ENCODE measurements at places on chromosomes 12 and 14. TPM values are rescaled to one million over a fixed set of nuclear protein-coding genes. Genes with fewer than 3 reads are reported as not detected.

- no peak overlapping the region for H3K4me3 ChIP-seq
- no peaks in the 10 kb centered on the region for H3K36me3 ChIP-seq
- no peak overlapping the region for H3K27ac ChIP-seq
- no peaks in the 10 kb centered on the region for H3K27me3 ChIP-seq
- no peaks in the 10 kb centered on the region for H3K4me1 ChIP-seq
- DNase-seq = no peak
Measured at GRCh38 chr12:13085968-13086686, 17.3 kb downstream of the GSG1 start.

DNA sequence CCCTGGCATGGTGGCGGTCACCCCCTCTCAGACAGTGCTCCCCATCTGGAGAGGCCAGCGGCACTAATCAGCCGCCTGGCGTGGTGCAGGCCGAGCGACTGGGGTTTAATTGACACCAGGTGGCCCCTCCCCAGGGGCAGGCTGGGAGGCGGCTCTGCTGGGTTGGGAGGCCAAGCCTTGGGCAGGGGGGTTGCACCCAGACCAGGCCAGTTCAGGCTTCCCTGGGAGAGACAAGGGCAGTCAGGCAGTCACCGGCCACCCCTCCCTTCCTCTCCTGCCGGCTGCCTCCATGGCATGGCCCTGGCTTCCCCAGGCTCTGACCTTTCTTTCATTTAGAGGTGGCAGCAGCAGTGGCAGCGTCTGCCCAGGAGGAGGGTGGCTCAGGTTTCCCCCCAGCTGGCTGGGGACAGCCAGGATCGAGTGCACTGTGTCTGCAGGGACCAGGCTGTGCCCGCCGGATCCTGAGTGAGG lies 78.1 kb upstream of the NOS1 start:
- H3K4me3 ChIP-seq = no peak overlapping the region
- H3K27me3 ChIP-seq = no peaks in the 10 kb centered on the region
- no peak overlapping the region for H3K27ac ChIP-seq
- no peak for DNase-seq
- no peaks in the 10 kb centered on the region for H3K4me1 ChIP-seq

Gene KTN1
- total RNA-seq = 55.8 TPM

DNA sequence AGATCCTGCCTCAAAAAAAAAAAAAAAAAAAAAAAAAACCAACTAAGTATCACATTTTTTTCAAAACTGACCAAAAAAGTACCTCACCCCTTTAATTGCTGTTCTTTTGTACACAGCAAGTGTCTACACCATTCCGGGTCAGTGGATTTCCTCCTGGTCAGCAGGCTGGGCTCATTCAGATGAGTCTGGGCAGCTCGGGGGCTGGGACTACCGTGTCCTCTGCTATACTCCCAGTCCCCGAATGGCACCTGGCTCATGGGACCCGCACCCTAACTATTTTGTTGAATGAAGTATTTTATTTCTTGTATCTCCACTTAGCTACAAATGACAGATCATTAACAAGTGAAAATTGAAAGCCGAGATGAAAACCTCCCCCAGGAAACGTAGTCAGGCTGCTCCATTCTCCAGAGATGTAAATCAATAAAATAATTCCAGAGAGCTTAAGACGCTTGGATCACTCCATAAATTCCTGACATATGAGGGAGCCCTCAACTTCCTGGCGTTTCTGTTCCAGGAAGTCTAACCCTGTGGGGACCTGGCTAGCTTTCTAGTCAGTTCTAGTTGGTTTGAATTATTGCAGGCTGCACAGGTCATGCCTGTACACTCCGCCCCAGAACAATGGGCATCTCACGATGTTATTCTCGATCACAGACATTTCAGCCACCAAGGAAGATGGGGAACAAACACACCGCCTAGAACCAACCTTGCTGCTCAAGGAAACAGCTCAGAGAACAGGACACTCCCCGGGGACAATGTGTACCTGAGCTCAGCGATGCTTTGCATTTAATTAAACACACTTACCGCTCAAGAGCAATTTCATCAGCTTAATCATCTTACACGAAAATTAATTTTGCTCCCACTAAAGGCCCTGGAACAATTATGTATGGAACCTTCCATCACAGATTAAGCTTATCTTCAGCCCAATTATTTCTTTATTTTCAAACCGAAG lies 76.3 kb downstream of the RIMBP2 start:
- no peak for DNase-seq
- H3K36me3 ChIP-seq = no peaks in the 10 kb centered on the region
- no peak overlapping the region for H3K4me3 ChIP-seq
- H3K27ac ChIP-seq = no peak overlapping the region
- no peaks in the 10 kb centered on the region for H3K4me1 ChIP-seq

- H3K4me1 ChIP-seq = no peaks in the 10 kb centered on the region
- H3K27ac ChIP-seq = no peak overlapping the region
- no peak overlapping the region for H3K4me3 ChIP-seq
- DNase-seq = no peak
- no peaks in the 10 kb centered on the region for H3K27me3 ChIP-seq
Measured at GRCh38 chr12:84033162-84033561, 879.4 kb downstream of the SLC6A15 start.

GRCh38 chr12:48936379-48936979 lies 11.2 kb upstream of the FKBP11 start:
- no peak overlapping the region for H3K4me3 ChIP-seq
- H3K36me3 ChIP-seq = peaks cover 12% of the 10 kb centered on the region
- peaks cover 1% of the 10 kb centered on the region for H3K4me1 ChIP-seq
- DNase-seq = peak; percentile 69
- H3K27ac ChIP-seq = no peak overlapping the region
- H3K27me3 ChIP-seq = no peaks in the 10 kb centered on the region

DNA sequence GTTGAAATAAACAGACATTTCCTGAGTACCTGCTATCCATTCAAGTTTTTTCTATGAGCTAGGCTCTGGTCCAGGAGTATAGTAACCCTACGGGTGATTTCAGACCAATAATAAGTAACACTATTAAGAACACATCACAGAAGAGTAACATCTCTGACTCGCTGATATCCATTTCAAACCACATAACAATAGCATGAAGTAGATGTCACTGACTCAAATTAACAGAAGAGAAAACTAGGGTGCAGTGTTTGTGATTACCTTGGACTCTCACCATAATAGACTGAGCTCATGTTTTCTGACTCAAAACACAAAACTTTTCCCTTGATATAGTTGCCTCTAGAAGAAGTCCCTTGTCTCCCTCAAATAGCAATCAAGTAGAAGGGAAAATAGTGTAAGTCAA lies 423.0 kb downstream of the DIO2 start:
- H3K4me1 ChIP-seq = no peaks in the 10 kb centered on the region
- no peak overlapping the region for H3K4me3 ChIP-seq
- H3K27ac ChIP-seq = no peak overlapping the region
- no peaks in the 10 kb centered on the region for H3K27me3 ChIP-seq

GRCh38 chr12:66786531-66787308 lies 107.8 kb upstream of the GRIP1 start:
- no peaks in the 10 kb centered on the region for H3K4me1 ChIP-seq
- no peak for DNase-seq
- no peak overlapping the region for H3K27ac ChIP-seq
- H3K4me3 ChIP-seq = no peak overlapping the region
- H3K27me3 ChIP-seq = no peaks in the 10 kb centered on the region

- H3K36me3 ChIP-seq = peaks cover 9% of the 10 kb centered on the region
- H3K4me3 ChIP-seq = no peak overlapping the region
- peak overlapping the region; percentile 43 for H3K27ac ChIP-seq
- H3K4me1 ChIP-seq = no peaks in the 10 kb centered on the region
- DNase-seq = peak; percentile 71
- H3K27me3 ChIP-seq = no peaks in the 10 kb centered on the region
Measured at GRCh38 chr14:54773171-54774006, 129.2 kb downstream of the GCH1 start.

DNA sequence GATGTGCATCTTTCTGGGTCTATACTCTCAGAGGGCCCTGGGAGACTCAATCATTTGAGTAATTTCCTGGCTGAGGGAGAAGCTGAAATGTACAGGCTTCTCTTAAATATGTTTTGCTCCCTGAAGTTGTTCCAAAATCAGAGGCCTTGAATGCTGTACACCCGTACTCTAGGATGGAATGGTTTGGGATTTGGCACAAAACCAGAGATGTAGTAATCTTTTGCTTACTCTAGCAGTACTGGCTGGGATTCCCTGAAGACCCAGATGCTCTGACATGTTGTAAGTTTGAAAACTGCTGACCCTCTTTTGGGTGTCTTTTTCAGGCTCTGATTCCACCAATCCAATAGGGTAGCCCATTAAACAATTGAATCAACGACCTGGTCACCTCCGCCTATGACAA lies 10.4 kb downstream of the ACACB start:
- H3K4me1 ChIP-seq = peaks cover 45% of the 10 kb centered on the region
- H3K36me3 ChIP-seq = no peaks in the 10 kb centered on the region
- H3K27ac ChIP-seq = peak overlapping the region; percentile 20
- H3K27me3 ChIP-seq = no peaks in the 10 kb centered on the region
- DNase-seq = no peak
- H3K4me3 ChIP-seq = no peak overlapping the region

- H3K27ac ChIP-seq = no peak overlapping the region
- DNase-seq = no peak
Measured at GRCh38 chr14:95040708-95041476, 116.4 kb downstream of the DICER1 start.

DNA sequence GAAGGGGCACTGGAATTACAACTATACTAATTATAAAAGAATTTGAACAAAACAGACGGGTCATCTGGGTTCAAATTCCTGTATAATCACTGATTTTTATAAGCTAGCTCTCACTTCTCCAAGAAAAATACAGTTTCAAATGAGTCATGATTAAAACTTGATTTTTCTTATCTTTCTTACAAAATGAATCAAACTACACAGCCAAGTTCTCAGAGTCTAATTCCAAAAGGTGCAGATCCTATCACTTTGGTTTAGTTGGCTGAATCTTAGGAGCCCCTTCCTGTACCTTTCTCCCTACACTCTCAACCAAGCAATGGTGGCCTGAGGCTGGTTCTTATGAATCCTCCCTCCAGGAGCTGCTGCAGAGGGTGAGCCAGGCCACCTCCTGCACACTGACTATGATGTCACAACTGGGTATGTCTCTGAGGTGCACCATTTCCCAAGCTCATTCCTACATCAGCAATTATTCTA lies 43.8 kb upstream of the BMP4 start:
- H3K4me1 ChIP-seq = no peaks in the 10 kb centered on the region
- H3K4me3 ChIP-seq = no peak overlapping the region
- H3K27me3 ChIP-seq = no peaks in the 10 kb centered on the region
- H3K36me3 ChIP-seq = no peaks in the 10 kb centered on the region

- peaks cover 14% of the 10 kb centered on the region for H3K36me3 ChIP-seq
- peak overlapping the region; percentile 92 for H3K4me3 ChIP-seq
- DNase-seq = no peak
- H3K27ac ChIP-seq = peak overlapping the region; percentile 96
- no peaks in the 10 kb centered on the region for H3K27me3 ChIP-seq
Measured at GRCh38 chr12:52070185-52070925, 577 bp downstream of the ATG101 start.

DNA sequence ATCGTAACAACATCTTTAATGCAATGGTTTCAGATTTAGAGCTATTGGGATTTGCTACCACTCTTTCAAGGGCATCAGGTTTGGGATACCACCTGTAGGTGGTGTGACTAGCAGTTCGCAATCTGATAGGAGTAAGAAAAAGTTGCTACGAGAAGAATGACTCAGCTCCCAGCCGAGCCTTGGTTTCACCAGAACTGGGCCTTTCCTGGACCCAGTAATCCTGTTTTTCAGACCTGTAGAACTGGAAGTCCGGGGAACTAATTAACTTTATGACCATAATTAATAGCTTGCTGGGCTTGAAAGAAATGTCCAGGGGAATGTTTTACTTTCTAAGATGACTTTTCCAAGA lies 770 bp downstream of the ABHD4 start:
- peak overlapping the region; percentile 96 for H3K4me3 ChIP-seq
- no peaks in the 10 kb centered on the region for H3K36me3 ChIP-seq
- peaks cover 20% of the 10 kb centered on the region for H3K4me1 ChIP-seq

GRCh38 chr14:98741523-98741922 lies 530.5 kb downstream of the BCL11B start:
- H3K27ac ChIP-seq = no peak overlapping the region
- no peaks in the 10 kb centered on the region for H3K27me3 ChIP-seq
- DNase-seq = no peak
- no peaks in the 10 kb centered on the region for H3K36me3 ChIP-seq
- no peak overlapping the region for H3K4me3 ChIP-seq
- no peaks in the 10 kb centered on the region for H3K4me1 ChIP-seq

DNA sequence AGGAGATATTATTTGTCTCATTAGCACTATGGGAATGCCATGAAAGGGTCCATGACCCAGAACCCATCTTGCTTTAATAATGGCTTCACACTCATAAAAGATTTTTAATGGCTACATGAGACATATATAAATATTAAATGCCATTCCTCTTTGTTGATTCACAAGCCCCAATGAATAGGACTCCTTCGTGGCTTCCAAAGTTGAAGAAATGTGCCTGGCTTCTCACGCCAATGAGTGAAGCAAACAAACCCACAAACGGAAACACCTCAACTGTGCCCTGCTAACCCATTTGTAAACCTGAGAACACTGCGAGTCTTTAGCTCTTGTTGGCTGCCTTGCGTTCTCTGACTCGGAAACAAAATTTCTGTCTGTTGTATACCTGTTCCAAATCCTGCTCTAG lies 381.7 kb upstream of the DDHD1 start:
- no peaks in the 10 kb centered on the region for H3K27me3 ChIP-seq
- H3K36me3 ChIP-seq = no peaks in the 10 kb centered on the region
- H3K4me3 ChIP-seq = no peak overlapping the region
- H3K27ac ChIP-seq = no peak overlapping the region

DNA sequence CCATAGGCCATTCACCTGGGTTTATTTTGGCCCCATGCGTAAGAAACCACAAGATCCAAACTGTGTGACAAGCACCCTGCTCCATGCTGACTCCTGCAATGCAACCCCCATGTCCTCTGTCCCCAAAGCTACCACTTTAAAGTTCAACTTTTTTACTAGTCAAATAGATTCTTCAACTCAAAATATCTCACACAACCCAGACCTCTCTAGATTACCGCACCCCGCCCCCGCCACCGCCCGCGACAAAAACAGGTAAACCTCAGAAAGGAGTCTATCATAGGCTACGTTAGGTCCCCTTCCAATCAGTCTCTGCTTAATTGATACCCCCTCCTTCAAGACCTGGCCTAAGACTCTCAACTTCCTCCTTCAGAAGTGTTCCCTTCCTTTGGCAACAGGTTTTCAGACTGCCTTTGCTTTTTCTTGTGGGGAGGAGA lies 2.2 kb downstream of the ZFP36L1 start:
- H3K27me3 ChIP-seq = no peaks in the 10 kb centered on the region
- H3K4me1 ChIP-seq = no peaks in the 10 kb centered on the region
- peak overlapping the region; percentile 93 for H3K4me3 ChIP-seq

Gene ADGRD1
- total RNA-seq = 4.7 TPM

GRCh38 chr12:57185906-57186508 lies 30.6 kb upstream of the NXPH4 start:
- no peak for DNase-seq
- no peak overlapping the region for H3K27ac ChIP-seq
- no peak overlapping the region for H3K4me3 ChIP-seq

Gene PAWR
- 28.8 TPM for total RNA-seq

Gene KLRC2
- total RNA-seq = 0.49 TPM

- no peak overlapping the region for H3K27ac ChIP-seq
- no peaks in the 10 kb centered on the region for H3K27me3 ChIP-seq
- no peak overlapping the region for H3K4me3 ChIP-seq
- H3K36me3 ChIP-seq = no peaks in the 10 kb centered on the region
Measured at GRCh38 chr12:124510301-124510970, 57.0 kb downstream of the NCOR2 start.

Measured in right lobe of liver (tissue), 6 donors.